Thyroid gland (tissue), 4 donors: ENCODE measurements at places on chromosomes 11 and 22. TPM values are rescaled to one million over a fixed set of nuclear protein-coding genes. Genes with fewer than 3 reads are reported as not detected.

GAS2 gene
- total RNA-seq, result not detected

TREH gene
- not detected for total RNA-seq

FIBIN gene
- total RNA-seq, result 15.3 TPM

C22orf42 gene
- total RNA-seq, result not detected

C11orf65 gene
- 1.5 TPM for total RNA-seq

ARSA gene
- 30.9 TPM for total RNA-seq

PGR gene
- 0.89 TPM for total RNA-seq

TNNI2 gene
- total RNA-seq, result not detected

OR5P2 gene
- not detected for total RNA-seq

FOLH1 gene
- total RNA-seq, result 0.29 TPM

OPCML gene
- total RNA-seq, result 0.33 TPM

MAJIN gene
- not detected for total RNA-seq

OR2AT4 gene
- not detected for total RNA-seq

DNA sequence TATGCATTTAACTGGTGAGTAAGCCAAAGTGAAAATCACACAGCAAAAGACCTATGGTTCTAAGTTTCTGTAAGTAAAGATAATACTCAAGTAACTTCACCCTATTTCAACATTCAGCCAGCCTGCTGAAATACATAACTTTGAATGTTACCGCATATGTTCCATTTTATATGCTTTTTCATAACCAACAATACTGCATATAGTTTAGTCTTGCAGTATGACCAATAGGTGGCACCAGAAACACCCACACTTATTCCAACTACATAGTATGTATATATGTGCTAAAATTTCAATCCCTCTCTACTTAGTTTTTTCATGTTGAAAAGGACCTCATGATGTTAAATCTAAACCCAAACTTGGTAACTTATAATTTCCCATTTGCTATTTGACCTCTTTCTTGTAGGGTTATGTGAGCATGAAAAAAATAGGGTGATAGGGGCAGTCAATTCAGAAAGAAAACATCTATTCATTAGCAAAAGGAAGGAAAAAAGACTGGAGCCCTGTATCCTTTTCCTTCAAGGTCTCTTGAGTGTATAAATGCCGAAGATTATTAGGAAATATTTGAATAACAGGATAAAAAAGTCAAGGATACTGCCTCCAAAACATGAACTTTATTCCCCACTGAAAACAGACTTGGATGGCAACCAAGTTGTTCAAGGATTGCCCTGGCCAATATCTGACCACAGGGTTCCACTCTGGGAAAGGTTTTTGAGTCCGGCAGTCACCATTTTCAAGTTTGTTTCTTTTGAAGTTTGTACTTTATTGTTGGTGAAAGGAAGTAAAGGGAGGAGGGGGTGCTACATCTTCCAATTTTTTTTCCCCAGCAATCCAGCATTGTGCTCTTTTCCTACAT is 23.8 kb upstream of the FZD4 start:
- DNase-seq, result no peak
- H3K27ac ChIP-seq, result no peak overlapping the region
- H3K27me3 ChIP-seq, result no peaks in the 10 kb centered on the region

DNA sequence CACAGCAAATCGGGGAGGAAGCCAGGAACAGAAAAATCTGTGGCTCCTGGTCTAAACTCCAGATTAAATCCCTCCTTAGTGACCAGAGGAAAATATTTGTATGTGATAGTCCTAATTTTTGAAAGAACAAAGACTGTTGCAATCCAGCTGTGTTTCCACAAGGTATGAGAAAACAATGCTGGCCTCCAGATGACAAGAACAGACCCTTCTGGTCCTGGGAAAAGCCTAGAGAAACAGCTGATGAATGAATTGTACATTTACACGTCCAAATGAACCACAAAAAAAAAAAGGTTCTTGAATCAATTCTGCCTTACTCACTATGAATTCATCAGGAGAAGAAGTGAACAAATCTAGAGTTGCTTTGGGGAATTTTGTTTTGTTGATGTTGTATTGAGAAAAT is 63.7 kb downstream of the ETS1 start:
- no peak overlapping the region for H3K4me3 ChIP-seq
- peaks cover 5% of the 10 kb centered on the region for H3K4me1 ChIP-seq
- H3K36me3 ChIP-seq, result no peaks in the 10 kb centered on the region

GRCh38 chr11:14320020-14320419 is 39.0 kb downstream of the RRAS2 start:
- DNase-seq, result no peak
- no peak overlapping the region for H3K4me3 ChIP-seq
- H3K36me3 ChIP-seq, result no peaks in the 10 kb centered on the region
- H3K4me1 ChIP-seq, result peaks cover 7% of the 10 kb centered on the region

DNA sequence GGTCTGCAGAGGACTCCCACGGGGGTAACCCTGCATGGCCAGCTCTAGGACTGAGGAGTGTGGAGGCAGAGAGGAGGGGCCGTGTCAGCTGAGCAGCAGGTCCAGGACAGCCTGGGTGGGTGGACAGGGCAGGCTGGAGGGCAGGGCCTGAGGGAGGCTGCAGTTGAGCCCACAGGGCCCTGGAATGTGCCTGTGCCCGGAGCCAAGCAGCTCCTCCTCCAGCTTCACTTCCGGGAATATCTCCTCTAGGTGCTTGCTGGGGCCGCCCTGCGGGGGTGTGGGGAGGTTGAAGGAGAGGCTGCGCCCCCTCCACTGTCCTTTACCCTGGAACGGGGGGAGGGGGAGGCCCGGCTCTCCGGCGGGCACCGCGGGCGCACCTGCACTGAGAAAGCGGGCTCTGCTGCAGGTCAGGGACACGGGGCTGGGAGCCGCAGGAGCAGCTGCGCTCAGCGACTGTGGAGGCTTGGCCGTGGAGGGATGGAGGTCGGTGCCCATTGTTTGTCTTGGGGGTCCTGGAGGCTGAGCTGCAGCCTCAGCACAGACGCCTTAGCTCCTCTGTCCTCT is 1293.2 kb downstream of the BRD1 start:
- no peak overlapping the region for H3K27ac ChIP-seq
- H3K4me1 ChIP-seq, result no peaks in the 10 kb centered on the region
- H3K4me3 ChIP-seq, result no peak overlapping the region
- no peaks in the 10 kb centered on the region for H3K27me3 ChIP-seq

DNA sequence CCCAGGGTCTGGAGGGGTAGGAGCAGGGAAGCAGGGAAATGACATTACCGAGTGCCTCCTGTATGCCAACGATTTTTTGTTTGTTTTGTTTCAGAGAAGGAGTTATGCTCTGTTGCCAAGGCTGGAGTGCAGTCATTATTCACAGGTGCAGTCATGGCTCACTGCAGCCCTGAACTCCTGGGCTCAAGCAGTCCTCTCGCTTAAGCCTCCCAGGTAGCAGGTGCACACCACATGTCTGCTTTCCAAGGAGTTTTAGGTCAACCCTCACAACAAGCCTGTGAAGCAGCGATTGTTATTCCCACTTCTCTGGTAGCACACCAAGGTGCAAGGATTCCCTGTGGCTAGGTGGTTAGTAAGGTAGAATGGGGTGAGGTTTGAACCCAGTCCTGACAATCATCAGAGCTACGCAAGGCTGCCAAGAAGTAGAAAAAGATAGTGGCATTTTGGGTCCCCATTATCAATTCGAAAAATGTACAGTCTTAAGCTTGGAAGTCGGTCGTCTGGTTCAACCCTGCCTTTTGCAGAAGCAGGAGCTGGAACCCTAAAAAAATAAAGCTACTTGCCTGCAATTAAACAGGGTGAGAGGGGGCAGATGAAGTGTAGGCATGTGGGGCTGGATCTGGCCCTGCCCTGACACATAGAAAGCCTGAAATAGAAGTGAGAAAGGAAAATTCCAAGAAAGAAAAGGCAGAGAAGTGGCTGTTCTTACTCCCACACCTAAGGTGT is 9.1 kb downstream of the UCP3 start:
- H3K27me3 ChIP-seq, result no peaks in the 10 kb centered on the region
- H3K4me3 ChIP-seq, result no peak overlapping the region
- peak; percentile 59 for DNase-seq

DNA sequence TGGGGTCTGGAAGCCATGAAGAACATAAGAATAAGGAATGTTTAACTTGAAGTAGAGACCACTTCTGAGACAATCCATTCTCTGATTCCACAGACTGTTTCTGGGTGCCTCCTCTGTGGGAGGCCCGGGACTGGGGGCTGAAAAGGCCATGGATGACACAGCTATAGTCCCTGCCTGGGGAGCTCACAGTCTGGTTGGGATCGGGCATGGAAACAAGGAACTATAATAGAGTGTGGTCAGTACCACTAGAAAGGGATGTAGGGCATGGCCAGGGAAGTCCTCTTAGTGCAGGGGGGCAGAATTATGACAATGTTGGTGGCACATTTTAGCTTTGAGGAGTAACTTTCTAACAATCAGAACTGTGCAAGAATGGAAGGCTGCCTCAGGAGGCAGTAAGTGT is 9.2 kb upstream of the KCNE3 start:
- no peaks in the 10 kb centered on the region for H3K36me3 ChIP-seq
- DNase-seq, result no peak
- H3K4me1 ChIP-seq, result no peaks in the 10 kb centered on the region
- no peak overlapping the region for H3K27ac ChIP-seq
- H3K4me3 ChIP-seq, result no peak overlapping the region
- no peaks in the 10 kb centered on the region for H3K27me3 ChIP-seq

- no peak overlapping the region for H3K27ac ChIP-seq
- DNase-seq, result no peak
- H3K27me3 ChIP-seq, result no peaks in the 10 kb centered on the region
- peaks cover 16% of the 10 kb centered on the region for H3K4me1 ChIP-seq
- peaks cover 1% of the 10 kb centered on the region for H3K36me3 ChIP-seq
These were observed 1.5 kb downstream of the UFD1 start for GRCh38 chr22:19477321-19478044.

DNA sequence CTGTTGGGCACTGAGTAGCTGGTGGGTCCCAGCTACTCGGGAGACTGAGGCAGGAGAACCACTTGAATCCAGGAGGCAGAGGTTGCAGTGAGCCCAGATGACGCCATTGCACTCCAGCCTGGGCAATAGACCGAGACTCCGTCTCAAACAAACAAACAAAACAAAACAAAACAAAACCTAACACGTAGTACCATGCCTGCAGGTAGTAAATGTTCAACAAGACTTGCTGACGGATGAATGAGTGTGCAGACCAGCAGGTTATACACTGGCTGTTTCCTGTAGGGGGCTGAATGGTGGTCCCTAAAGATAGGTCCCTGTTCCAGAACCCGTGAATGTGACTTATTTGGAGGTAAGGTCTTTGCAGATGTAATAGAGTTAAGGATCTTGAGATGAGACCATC is 12.8 kb upstream of the MRGPRD start:
- H3K36me3 ChIP-seq, result no peaks in the 10 kb centered on the region
- no peak overlapping the region for H3K4me3 ChIP-seq
- no peak for DNase-seq
- H3K27ac ChIP-seq, result no peak overlapping the region

- no peaks in the 10 kb centered on the region for H3K27me3 ChIP-seq
- no peak overlapping the region for H3K4me3 ChIP-seq
- DNase-seq, result no peak
- no peak overlapping the region for H3K27ac ChIP-seq
- no peaks in the 10 kb centered on the region for H3K36me3 ChIP-seq
These were observed 53.3 kb upstream of the PRDM11 start for GRCh38 chr11:45092901-45093760.

- peaks cover 100% of the 10 kb centered on the region for H3K4me1 ChIP-seq
- H3K27me3 ChIP-seq, result no peaks in the 10 kb centered on the region
- peak overlapping the region; percentile 87 for H3K27ac ChIP-seq
These were observed 12.9 kb upstream of the CASTOR1 start for GRCh38 chr22:30301995-30302809.

- no peak overlapping the region for H3K27ac ChIP-seq
- H3K4me3 ChIP-seq, result no peak overlapping the region
- no peaks in the 10 kb centered on the region for H3K36me3 ChIP-seq
- H3K27me3 ChIP-seq, result no peaks in the 10 kb centered on the region
- no peaks in the 10 kb centered on the region for H3K4me1 ChIP-seq
These were observed 511.0 kb downstream of the INSC start for GRCh38 chr11:15625691-15626090.

GRCh38 chr22:32444068-32444467 is 20.2 kb downstream of the BPIFC start:
- no peak overlapping the region for H3K4me3 ChIP-seq
- DNase-seq, result no peak
- no peaks in the 10 kb centered on the region for H3K36me3 ChIP-seq
- no peaks in the 10 kb centered on the region for H3K27me3 ChIP-seq

DNA sequence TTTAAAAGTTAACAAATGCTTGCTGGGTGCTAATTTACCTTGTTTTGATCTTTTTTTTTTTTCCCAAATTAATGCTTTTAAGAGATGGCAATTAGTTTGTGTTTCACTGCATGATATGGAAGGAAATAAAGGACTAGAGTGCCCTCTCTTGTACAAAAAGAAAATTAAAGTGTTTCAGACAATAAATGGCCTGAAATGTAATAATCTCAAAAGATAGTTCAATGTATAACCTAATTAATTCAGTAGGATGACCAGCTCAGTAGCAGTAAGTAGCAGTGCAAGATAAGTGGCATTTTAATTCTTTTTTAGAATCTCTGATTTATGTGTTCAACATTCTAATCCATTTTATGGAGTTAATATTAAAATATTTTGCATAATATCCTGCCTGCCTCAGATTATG is 39.9 kb upstream of the MYO18B start:
- H3K36me3 ChIP-seq, result no peaks in the 10 kb centered on the region
- H3K4me1 ChIP-seq, result no peaks in the 10 kb centered on the region
- H3K4me3 ChIP-seq, result no peak overlapping the region
- no peaks in the 10 kb centered on the region for H3K27me3 ChIP-seq

- H3K4me3 ChIP-seq, result no peak overlapping the region
- no peak overlapping the region for H3K27ac ChIP-seq
- no peaks in the 10 kb centered on the region for H3K36me3 ChIP-seq
- H3K27me3 ChIP-seq, result no peaks in the 10 kb centered on the region
These were observed 26.9 kb downstream of the SLC6A5 start for GRCh38 chr11:20626279-20626678.

GRCh38 chr11:94681140-94681539 is 87.0 kb upstream of the AMOTL1 start:
- no peak overlapping the region for H3K4me3 ChIP-seq
- H3K27me3 ChIP-seq, result no peaks in the 10 kb centered on the region
- no peaks in the 10 kb centered on the region for H3K36me3 ChIP-seq
- H3K4me1 ChIP-seq, result no peaks in the 10 kb centered on the region
- H3K27ac ChIP-seq, result no peak overlapping the region
- DNase-seq, result no peak

- H3K36me3 ChIP-seq, result no peaks in the 10 kb centered on the region
- H3K4me3 ChIP-seq, result no peak overlapping the region
- no peaks in the 10 kb centered on the region for H3K27me3 ChIP-seq
- no peak overlapping the region for H3K27ac ChIP-seq
- H3K4me1 ChIP-seq, result no peaks in the 10 kb centered on the region
These were observed 918 bp upstream of the OR51Q1 start for GRCh38 chr11:5420993-5421392.

DNA sequence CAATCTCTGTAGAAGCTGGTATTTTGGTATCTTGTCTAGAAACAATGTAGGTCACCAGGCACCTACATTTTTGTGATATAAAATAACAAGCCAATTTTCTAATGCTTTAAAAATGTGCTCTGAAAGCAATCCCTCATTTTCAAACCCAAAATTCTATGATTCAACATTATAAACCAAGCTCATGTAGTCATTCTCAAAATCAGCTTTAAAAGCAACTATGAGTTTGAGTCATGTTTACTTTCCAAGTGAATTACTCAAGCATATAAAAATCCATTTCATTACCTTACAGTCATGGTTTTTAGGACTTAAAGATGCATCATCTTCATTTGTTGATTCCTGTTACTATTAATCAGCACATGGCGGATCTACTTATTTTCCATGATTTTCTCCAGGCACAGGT is 216.4 kb downstream of the GRM5 start:
- no peak for DNase-seq
- H3K36me3 ChIP-seq, result no peaks in the 10 kb centered on the region
- H3K4me1 ChIP-seq, result no peaks in the 10 kb centered on the region
- H3K4me3 ChIP-seq, result no peak overlapping the region
